ENCODE measurements at places on chromosomes 16 and 17.

GRCh38 chr17:42049834-42050392 is 488 bp downstream of the C17orf113 start:
- DNase-seq = no peak

DNA sequence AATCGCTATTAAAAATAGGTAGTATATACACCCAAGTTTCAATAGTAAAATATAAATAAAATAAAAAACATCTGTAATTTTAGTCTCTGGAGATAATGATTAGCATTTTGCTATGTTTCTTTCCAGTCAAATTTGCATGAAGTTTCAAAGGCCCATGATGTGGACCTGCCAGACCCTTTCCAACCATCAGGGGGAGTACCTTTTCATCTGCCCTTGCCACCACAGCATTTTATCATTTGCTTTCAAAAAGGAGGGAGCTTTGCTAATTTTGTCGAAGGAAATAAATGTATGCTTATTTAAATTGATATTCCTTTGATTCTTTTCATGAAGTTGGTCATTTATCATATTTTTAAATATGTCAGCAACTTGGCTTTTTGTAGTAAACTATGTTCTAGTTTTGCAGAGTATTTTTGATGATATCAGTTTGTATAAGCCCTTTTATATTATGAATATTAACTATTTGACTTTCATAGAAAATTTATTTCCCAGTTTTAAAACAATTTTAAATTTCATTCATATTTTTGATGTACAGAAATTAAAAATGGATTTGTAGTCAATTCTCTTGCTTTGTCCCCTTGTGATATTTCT is 115.2 kb upstream of the NETO2 start:
- DNase-seq = no peak

DNA sequence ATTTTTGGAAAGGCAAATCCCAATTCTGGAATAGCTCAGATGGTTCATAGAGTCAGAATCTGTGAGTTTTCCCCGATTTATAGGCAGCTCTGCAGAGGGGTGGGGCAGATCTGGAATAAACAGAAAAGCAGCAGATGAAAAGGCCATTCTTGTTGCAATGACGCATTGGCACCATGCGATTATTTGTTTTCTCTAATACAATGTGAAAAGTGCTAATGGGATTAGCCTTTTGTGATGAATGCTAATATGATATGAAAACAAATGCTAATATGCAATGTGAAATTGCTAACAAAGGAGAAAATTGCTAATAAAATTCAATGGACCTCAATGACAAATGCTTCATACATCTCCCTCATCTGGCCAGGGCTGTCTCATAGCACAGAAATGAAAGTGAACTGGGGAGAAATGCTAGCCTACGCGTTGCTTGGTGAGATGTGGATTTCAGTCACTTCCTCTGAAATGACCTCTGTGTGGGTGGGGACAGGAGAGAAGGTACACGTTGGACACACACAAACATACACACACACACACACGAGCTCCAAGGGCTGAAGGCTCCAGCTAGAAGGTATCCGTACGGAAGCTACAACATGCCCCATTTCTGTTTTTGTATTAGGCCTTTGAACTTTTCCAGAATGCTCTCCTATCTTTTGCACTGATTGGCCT is 394.5 kb downstream of the XYLT1 start:
- no peak for DNase-seq

GRCh38 chr17:79201536-79202227 is 127.1 kb downstream of the ENGASE start:
- no peak for DNase-seq

DNA sequence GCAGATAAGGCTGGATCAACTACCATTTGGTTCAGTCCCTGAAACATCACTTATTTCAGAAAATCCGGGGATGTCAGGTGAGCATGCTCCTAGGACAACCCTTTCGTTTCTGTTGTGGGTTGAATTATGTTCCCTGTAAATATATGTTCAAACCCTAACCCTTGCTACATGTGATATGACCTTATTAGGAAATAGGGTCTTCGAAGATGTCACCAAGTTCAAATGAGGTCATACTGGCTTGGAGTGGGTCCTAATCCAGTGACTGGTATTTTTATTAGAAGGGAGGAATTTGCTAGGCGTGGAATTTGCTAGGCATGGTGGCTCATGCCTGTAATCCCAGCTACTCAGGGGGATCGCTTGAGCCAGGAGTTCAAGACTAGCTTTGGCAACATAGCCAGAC is 21.3 kb downstream of the SNX20 start:
- no peak for DNase-seq

GRCh38 chr17:8673612-8674011 is 43.1 kb upstream of the MYH10 start:
- no peak for DNase-seq

- DNase-seq = no peak
Measured at GRCh38 chr16:8519179-8519578, 71.1 kb downstream of the TMEM114 start.

- DNase-seq = no peak
Measured at GRCh38 chr17:33944412-33944811, 310.7 kb upstream of the CCL2 start.

- DNase-seq = no peak
Measured at GRCh38 chr16:85544668-85545067, 68.5 kb upstream of the GSE1 start.

GRCh38 chr17:44105483-44105882 is 18.0 kb downstream of the HDAC5 start:
- DNase-seq = no peak

DNA sequence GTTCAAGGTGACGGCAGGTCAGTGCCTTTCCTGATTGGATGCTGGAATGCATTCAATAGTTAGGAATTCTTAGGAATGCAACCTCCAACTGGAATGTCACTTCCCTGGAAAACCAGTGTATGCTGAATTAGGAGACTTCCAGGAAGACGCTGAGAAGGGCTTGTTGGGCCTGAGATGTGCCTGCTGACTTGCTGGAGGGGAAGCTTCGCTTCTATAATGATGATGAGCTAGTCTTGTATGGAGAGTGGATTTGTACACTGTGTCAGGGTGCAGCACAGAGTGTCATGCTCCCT is 45.6 kb downstream of the SMPD3 start:
- no peak for DNase-seq

GRCh38 chr16:2236337-2237101 is at the start of gene DNASE1L2:
DNASE1L2 (plus strand) TSS chr16:2236444; CDS start chr16:2236817, 373 bp downstream.
- DNase-seq = no peak

- no peak for DNase-seq
Measured at GRCh38 chr16:75011634-75012307, 12.9 kb downstream of the ZNRF1 start.
